Stimulated activated CD4-positive, alpha-beta T cell treated with anti-CD3 and anti-CD28 coated beads, TNF-alpha, amount 100 ng/mL, for 4 hours (primary cell): ENCODE measurements at places on chromosomes 16 and 17.

- no peak for DNase-seq
These were observed 5.6 kb upstream of the SPATA20 start for GRCh38 chr17:50541402-50541715.

DNA sequence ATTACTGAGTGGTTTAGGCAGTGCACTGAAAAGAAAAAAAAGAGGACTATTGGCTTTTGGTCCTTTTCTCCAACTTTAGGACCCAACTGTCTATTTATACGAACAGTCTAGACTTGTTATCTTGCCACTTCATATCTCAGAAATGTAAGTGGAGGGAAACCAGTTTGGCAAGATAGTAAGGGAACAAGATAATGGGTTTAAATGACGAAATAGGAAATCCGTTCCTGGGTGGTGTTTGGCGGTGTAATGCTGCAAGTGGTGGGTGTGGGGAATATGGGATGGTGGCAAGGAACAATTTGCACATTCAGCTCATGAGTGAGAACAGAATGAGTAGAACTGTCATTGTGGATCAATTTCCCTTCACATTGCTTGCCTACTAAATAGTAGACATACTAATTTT is 44.7 kb downstream of the GRB7 start:
- DNase-seq: no peak

DNA sequence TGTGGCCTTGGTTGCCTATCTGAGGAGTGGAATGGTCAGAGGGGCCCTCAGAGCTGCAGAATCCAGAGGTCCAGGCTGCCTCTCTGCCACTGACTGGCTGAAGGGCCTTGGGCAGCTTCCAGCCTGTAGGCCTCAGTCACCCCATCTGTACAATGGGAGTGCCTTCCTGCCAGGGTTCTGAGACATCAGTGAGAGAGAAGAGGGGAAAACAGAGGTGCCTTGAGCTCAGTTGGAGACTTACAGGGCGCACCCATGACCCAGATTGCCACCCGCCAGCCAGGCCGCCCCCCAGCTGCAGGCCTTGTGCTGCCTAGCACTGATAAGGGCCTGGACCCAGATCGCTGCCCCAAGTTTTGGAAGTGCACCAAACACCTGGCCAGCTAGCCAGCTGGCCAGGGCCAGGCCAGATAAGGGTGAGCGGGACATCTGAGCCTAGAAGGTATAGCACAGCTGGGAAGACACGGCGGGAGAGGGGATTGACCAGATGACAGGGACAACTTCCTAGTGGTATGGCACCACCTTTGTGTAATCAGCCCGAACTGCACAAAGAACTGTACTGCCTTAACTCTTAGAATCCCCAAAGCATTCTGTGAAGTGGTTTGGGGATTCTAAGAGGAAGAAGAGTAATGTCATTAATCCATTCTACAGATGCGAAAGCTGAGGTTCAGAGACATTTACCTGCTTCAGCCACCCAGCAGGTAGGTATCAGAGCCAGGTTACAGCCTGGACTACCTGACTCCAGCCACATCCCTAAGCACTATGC is 1.4 kb downstream of the SLC4A1 start:
- no peak for DNase-seq

GRCh38 chr16:1002399-1003166 is 21.0 kb downstream of the SOX8 start:
- peak; percentile 47 for DNase-seq

DNA sequence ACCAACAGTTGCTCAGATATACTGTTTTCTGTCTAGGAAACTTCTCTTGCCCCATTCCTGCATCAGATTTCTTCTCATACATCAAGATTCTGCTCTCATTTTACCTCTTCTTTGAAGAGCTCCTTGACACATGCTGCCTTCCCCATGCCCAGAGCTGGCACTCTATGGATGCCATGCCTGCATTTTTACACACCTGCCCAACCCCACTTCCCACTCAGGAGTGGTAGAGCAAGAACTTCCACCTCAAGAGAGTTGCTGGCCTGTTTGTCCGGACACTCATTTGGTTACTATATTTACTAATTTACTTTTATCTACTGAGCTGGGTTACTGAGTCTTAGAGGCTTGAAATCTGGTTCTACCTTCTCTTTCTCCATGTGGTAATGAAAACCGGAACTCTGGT is 98.3 kb upstream of the HLF start:
- DNase-seq: no peak

- DNase-seq: no peak
These were observed 49.3 kb upstream of the WSB1 start for GRCh38 chr17:27244491-27245223.

DNA sequence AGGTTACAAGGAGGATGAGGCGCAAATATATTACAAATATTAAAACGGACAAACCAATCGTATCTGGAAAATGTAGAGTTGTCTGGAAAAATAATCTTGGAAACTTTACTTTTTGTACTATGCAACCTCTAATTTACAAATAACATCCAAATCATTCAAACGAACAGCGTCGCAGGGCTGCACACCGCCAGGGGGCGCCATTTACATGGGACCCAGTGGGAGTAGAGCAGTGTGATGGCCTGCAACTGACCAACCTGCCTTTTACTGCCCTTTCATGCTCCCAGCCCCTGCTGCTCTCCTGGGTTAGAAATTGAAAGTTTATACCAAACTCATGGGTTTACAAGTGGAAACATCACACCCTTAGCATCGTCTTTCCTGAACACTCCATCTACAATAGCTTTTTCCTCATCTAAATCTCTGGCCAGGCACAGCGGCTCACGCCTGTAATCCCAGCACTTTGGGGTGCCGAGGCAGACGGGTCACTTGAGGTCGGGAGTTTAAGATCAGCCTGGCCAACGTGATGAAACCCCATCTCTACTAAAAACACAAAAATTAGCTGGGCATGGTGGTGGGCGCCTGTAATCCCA is 10.0 kb downstream of the PITPNC1 start:
- DNase-seq: peak; percentile 70

DNA sequence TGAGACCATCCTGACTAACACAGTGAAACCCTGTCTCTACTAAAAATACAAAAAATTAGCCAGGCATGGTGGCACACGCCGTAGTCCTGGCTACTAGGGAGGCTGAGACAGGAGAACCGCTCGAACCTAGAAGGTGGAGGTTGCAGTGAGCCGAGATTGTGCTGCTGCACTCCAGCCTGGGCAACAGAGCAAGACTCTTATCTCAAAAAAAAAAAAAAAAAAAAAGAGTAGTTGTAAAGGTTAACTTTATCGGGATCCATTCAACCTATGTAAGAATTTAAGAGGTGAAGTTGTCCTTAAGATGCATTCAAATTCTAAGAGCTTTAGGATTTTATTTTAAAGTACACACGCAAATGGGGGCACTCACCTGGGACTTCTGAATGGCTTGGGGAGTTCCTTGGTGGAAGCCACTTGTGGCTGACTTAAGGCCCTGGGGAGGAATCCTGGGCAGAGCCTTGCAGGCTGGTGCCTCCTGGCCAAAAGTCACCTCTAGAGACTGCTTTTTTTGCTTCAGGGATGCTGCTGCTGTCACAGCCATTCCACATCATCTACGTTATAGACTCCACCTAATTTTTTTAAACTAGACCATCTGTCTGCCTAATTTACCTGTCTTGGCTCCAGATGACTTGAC is 3.3 kb downstream of the CTCF start:
- DNase-seq: no peak

DNA sequence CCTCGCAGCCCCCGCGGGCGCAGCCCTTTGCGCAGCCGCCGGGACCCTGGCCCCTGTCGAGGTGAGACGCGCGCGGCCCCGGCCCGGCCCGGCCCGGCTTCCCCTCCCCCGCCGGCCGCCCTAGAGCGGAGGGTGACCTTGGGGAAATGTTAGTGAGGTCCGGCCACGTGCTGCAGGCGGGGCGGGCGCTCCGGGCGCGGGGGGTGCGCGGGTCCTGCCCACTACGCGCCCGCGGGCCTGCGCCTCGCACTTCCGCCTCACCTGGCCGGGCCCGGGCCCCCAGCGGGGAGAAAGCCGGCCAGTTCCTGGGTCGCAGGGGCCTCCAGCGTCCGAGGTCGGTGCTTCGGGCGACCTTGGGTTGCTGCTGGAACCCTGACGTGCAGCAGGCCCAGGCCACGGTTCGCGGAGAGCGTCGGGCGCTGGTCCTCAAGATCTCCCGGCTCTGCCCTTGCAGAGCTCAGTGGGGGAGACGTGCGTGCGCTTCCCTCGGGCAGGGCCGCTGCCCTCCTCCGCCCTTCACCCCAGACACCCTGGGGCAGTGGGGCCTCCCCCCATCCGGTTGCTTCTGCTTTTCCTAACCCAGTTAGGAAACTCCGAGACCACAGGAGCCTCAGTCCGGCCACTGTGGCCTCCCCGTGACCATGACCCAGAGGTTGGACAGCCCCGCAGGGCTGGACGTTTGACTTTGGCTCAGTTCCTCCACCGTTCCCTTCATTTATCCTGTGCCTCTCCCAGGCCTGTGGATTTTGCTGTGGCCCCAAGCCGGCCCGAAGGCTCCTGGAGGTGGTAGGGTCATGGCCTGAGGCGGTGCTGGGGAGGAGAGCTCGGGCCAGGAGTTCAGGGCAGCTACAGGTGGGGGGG is 791 bp downstream of the MCRIP2 start:
- no peak for DNase-seq

DNA sequence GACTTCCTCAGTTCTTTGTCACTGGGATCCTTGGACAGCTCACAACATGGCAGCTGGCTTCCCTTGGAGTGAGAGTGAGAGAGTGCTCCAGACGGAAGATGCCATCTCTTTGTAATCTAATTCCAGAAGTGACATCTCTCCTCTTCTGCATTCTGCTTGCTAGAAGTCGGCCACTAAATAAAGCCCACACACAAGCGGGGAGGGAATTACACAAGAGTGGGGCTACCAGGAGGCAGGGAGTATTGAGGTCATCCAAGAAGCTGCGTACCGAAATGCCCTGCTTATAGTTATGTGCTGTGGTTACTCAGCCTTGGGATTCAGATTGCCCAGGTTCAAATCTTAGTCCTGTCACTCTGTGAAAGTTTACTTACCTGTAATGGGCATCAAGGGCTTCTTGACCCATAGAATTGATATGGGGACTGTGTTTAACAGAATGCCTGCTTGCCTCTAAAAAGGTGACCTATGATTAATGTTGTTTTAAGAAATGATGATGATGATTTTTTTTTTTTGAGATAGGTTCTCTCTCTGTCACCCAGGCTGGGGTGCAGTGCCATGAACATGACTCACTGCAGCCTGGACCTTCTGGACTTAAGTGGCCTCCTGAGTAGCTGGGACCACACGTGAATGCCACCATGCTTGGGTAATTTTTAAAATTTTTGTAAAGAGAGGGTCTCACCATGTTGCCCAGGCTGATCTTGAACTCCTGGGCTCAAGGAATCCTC is 120.9 kb upstream of the HS3ST2 start:
- DNase-seq: no peak

GRCh38 chr16:88649924-88650748 is 717 bp downstream of the CYBA start:
- DNase-seq: no peak

GRCh38 chr16:68022278-68022727 is 729 bp downstream of the DDX28 start:
- no peak for DNase-seq

DNA sequence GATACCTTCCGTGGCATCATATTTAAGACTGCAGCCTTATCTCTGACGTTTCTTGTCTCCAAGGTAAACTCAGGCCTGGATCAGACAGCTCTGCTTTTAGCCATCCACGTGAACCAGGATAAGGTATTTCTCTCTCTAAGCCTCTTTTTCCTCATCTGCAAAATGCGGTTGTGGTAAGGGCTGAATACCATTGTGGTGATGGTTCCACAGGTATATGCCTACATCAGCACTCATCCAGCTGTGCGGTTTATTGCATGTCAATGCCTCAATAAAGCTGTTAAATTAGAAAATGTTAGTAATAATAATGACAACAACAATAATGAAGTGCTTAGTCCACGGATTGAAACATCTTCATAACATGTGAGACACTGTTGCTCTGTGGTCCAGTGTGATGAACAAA is 104.4 kb downstream of the GRIN2A start:
- no peak for DNase-seq

GRCh38 chr17:19578545-19578944 is 44.9 kb downstream of the SLC47A1 start:
- no peak for DNase-seq

GRCh38 chr17:57135789-57136291 is 50.8 kb downstream of the AKAP1 start:
- no peak for DNase-seq

GRCh38 chr16:85484347-85485300 is 128.5 kb upstream of the GSE1 start:
- DNase-seq: no peak

- DNase-seq: peak; percentile 85
These were observed 39.2 kb downstream of the ZNF778 start for GRCh38 chr16:89256651-89257254.

DNA sequence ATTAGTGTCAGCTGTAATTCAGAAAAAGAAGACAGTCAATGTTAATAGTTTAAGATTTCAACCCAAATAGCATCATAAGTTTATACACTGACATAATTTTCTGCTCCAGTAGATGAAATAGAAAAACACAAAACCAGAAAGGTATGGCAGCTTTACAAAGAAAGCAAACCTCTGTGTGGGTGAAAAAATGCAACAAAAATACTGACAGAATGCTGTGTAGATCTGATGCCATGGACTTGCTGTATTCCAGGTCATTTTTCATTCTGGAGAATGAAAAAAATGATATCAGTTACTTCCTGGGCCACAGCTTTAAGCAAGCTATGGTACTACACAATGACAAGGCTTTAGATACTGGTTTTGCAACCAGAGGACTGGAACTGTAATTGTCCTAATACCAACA is 116.0 kb downstream of the MAP2K4 start:
- DNase-seq: no peak

DNA sequence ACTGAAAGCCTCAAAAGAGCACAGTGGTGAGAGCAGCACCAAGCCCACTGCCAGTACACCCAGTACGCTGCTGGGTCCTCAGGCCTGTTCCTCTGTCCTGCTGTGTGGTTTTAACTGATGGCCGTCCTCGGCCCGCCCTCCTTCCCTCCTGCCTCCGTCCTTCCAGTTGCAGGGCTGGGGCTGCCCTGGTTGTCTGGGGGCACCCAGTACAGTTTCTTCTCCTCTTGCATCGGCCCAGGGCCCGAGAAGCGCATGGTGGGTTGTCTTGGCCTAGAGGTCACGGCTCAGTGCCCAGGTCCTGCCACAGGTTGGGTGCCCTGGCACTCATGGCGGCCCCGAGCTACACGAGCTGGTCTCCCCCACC is 70.8 kb upstream of the KCTD5 start:
- DNase-seq: no peak

DNA sequence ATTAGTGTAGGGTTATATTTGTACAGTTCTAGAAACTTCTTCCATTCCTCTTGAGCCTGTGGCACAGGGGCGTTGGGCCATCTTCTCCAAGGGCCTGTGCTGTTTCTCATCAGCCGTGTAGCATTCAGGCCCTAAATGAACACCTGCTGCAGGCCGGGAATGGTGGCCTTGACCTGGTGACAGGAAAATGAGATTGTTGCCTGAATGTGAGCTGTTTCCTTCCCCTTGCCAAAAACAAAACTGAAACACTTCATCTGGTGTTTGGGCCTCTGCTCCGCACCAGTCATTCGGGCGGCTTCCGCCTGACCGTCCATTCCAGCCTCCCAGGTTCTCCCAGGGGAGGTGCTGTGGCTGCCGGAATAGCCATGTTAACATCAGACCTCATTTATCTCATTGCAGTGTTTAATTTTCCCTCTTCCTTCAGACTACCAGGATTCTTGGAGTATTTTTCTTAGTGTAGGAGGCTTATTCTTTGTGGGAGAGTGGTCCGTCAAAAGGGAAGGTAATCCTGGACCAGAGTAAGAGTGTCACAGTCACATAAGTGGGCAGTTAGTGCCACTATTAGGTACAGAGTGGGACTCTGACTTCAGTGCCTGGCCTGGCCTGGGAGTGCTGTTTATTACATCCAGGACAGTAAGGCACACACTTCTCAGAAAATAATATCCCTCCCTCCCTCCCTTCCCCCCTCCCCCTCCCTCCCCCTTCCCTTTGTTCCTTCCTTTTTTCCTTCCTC is 61.9 kb downstream of the WWP2 start:
- DNase-seq: no peak

GRCh38 chr17:5485270-5486205 is at the start of gene DERL2:
Gene DERL2, minus strand, starts transcription at chr17:5486178. Its CDS starts 17 bp downstream, at chr17:5486161.
- DNase-seq: no peak
